ENCODE measurements at places on chromosomes 6 and 20.

DNA sequence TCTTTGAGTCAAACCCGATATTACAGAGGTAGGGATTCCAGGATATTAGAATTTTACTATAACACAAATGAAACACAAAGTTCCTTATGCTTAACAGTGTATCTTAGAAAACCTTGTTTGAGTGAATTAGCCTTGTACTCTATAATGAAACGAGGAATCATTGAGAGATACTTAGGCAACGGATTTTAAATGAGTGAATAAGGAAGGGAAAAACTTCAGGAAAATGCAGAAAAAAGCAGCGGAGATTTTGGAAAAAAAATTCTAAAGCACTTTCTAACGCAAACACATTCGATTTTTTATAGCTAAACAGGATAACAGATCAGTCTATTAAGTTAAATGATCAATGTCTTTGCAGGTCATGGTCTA is 137.3 kb downstream of the HFE start:
- no peak for DNase-seq

DNA sequence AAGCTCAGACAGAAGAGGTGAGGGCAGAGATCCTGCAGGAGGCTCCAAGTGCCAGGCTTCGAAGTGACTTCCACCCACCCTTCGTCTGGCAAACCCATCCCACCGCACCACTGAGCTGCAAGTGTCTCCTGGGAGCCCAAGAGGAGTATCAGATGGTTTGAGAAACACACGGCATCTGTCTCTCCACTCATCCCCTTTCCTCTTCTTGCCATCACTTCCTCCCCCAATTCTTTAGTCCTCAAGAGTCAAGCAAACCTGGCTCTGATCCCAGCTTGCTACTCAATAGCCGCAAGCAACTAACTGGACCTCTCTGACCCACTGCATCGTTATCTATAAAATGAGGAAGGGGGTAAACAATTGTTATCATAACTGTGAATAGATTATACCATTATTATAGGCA is 142.1 kb downstream of the BMP7 start:
- no peak for DNase-seq

GRCh38 chr20:53220482-53221307 is 248.5 kb downstream of the TSHZ2 start:
- DNase-seq, result no peak

GRCh38 chr6:140217283-140217682 is 842.8 kb upstream of the CITED2 start:
- DNase-seq, result no peak

- DNase-seq, result no peak
Measured at GRCh38 chr6:111949546-111949945, 76.3 kb upstream of the FYN start.

- no peak for DNase-seq
Measured at GRCh38 chr6:3721810-3722621, 29.5 kb downstream of the PXDC1 start.

- DNase-seq, result no peak
Measured at GRCh38 chr6:148521586-148521985, 178.9 kb downstream of the SASH1 start.

DNA sequence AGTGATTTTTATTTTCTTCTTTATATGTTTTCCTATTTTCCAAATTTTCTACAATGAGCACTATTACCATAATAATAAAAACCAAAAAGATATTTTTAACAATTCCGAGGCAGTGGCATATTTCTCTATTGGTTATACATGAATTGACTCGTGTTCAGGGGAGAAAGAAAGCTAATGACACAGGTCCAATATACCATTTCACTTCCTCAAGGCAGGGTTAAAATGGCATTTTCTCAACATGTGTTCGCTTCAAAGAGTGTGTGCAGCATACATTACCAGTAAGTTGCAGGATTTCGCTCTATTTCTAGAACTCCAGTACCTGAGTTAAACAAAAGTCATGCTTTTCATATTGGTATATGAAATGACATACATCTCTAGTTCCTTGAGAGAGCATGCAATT is 35.1 kb upstream of the DTNBP1 start:
- no peak for DNase-seq

GRCh38 chr20:11651138-11651537 is 266.6 kb upstream of the BTBD3 start:
- no peak for DNase-seq

DNA sequence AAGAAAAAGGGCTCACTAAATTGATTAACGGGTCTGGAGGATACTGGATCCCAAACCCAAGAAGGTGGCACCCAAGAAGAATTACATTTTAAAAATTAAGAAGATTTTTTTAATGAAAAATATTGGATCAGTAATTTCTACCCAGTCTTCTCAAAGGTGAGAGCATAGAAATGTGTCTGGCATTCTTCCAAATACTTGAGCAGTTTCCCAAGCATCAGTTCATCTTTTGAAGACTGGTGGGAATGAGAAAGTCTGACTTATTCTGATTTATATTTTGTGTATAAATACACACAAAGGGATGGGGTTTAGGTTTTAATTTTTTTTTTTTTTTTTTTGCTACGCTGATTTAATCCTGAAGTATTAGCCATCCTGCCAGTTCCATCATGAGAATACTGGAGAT is 3.3 kb downstream of the MGME1 start:
- DNase-seq, result no peak

DNA sequence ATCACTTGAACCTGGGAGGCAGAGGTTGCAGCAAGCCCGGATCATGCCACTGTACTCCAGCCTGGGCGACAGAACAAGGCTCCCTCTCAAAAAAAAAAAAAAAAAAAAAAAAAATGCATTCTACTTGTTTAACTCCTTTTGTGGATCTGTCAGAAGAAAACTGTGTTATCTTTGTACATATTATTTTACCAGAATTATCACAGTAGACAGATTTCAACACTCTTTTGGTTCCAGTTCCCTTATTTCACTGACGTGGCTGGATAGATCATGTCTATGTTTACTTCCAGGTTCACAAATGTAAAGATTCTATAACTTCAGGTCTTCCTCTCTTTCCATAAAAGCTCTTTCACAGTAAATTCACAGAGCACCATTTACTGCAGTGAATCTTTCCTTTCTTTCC is 18.4 kb downstream of the NUDT3 start:
- no peak for DNase-seq

GRCh38 chr6:114833211-114833610 is 490.4 kb upstream of the HS3ST5 start:
- no peak for DNase-seq

DNA sequence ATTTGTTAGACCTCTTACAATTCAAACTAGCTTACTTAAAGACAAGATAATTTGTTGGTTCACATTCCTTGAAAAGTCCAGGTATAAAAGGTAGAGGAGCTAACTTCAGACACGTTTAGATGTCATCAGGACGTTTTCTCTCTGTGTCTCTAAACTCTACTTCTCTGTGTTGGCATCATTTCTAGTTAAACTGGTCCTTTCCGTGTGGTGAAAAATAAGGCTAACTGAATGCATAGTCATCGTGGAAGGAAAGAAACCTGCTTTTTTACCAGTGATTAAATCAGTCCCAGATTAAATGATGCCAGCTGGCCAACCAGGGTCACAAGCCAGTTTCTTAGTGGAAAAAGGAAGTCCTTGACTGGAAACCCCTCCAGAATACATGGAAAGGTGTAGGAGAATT is 168.4 kb upstream of the AHI1 start:
- no peak for DNase-seq

- DNase-seq, result no peak
Measured at GRCh38 chr6:107344383-107344782, 115.0 kb downstream of the PDSS2 start.

- DNase-seq, result no peak
Measured at GRCh38 chr6:131694832-131695426, 6.3 kb downstream of the OR2A4 start.

- DNase-seq, result no peak
Measured at GRCh38 chr6:35178012-35178411, 35.7 kb upstream of the SCUBE3 start.

GRCh38 chr6:64000818-64001491 is 365.4 kb downstream of the PHF3 start:
- no peak for DNase-seq

GRCh38 chr6:65708162-65708561 is 1.1 kb upstream of the EYS start:
- no peak for DNase-seq

GRCh38 chr20:58452667-58453255 is 62.4 kb downstream of the APCDD1L start:
- DNase-seq, result no peak

DNA sequence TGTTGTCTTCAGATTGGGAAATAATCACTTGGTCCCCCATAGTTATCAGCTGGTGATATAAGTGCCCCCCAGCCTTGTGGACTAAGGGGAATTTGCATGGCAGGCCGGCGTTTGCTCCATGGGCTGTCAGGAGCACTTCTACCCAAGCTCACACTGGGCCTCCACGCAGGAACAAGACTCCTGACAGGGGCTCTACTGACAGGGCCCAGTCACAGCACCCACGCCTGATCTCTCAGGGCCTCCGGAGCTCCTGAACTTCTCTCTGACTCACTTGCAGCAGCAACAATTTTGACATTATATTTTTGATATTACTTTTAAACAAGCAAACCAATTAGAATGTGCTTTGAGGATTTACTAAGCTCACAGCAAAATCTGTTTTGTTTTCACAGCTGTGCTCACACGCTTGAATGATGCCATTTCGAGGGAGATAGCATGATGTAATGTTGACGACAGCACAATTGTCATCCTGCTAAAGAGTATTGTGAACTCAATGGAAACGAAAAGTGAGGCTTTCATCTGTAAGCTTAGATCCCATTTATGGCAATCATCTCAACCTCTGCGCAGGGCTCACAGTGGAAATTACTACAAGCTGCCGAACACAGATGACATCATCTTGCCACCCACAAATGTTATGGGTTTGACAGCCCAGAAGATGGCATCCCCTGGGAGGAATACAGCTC is 28.7 kb upstream of the TXNDC5 start:
- no peak for DNase-seq

DNA sequence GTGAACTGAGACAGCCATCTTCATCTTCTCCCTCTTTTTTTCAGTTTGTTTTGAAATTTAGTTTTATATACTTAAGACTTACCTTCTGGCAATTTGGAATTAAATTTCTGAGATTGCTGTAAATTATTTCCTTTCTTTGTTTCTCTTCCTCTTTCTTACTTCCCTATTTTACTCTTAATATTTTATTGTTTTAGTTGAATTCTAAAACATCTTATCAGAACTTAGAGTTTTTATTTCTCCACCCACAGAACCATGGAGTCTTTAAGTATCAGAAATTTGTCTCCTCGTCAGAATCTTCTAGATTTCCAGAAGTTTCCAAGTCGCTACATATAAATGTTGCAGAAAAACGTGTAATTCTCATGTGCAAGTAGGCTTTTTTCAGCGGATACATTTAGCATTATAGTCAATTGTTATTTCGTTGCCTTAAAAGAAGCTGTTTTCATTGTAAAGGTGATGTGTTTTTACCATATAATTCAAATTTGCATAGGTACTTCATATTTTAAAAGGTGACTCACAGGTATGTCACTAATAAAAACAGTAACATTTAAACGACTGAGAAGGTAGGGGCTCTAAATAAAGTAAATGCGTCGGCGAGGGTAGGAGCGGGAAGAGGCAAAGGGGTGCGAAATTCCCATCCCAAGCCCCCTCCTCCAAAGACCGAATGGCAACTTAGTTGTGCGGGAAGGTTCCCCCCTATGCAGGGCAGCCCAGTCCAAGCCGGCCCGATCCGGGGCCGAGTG is 866 bp upstream of the MYO6 start:
- DNase-seq, result no peak

DNA sequence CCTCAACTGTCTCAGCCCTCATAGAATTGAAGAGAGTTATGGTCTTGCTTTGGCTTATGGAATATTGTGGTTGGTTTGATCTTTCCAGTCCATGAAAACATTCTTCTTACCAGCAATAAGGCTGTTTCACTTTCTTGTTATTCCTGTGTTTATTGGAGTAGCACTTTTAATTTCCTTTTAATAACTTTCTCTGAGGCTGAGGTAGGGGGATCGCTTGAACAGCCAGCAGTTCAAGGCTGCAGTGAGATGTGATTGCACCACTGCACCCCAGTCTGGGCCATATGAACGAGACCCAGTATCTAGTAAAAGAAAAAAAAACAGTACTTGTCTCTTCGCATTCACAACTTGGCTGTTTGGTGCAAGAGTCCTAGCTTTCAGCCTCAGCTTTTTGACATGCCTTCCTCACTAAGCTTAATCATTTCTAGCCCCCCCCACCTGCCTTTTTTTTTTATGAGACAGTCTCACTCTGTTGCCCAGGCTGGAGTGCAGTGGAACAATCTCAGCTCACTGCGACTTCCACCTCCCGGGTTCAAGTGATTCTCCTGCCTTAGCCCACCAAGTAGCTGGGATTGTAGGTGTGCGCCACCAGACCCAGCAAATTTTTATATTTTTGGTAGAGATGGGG is 70.5 kb downstream of the NCOA3 start:
- no peak for DNase-seq

DNA sequence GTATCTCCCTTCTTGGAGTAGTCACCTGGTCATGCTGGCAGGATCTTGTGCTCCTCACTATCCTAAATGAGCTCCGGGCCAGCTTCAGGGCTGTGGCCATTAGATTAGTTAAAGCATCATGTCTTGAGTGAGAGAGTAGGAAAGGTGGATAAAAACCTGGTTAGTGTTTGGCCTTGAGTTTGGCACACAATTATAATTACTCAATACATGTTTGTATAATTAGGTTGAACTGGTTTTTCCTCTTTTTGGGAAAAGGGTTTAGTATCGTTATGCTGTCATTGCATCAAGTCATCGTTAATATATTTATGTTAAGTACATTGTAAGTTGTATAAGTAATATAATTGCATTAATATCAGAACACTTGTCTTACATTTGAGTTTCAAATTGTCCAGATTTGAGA is 126.3 kb downstream of the CDKAL1 start:
- no peak for DNase-seq

Data from gastrocnemius medialis (tissue), 4 donors.